Activated CD4-positive, alpha-beta memory T cell treated with anti-CD3 and anti-CD28 coated beads, Interleukin-2, amount 10 ng/mL, durations not matched to agents 7 days and 5 days (primary cell): ENCODE measurements at places on chromosomes 5 and 9.

- DNase-seq: no peak
Measured at GRCh38 chr9:68651280-68651893, 53.7 kb upstream of the PIP5K1B start.

GRCh38 chr5:111853748-111854147 is 96.8 kb upstream of the NREP start:
- no peak for DNase-seq

DNA sequence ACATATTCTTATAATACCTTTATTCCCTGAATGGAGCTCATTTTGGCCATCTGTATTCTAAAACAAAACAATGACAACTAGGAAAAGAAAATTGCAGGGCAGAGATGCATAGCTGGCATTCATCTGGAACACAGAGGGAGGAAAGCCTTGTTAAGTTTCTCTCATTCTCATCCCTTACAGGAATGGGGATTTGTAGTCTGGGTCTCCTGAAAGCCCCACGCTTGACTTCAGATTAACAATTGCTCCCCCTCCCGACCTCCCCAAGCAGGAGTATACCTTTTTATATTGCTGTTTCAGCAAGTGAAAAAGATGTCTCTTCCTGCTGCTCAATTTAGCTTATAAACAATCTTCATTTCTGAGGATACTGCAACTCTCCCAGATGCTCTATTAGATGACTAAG is 812.1 kb downstream of the EFNA5 start:
- DNase-seq: no peak

- DNase-seq: peak; percentile 68
Measured at GRCh38 chr9:92706218-92706940, 36.4 kb upstream of the IPPK start.

DNA sequence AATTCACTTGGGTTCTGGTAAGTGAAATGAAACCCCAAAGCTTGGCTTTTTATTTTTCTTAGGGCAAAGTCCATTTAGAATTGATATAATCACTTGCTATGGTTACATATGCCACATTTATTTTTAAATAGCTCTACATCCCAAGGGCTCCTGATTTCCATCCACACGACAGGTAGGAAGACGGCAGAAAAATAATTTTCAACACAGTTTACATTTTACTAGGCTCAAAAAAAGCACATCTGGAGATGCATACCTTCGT is 95.0 kb upstream of the EFNA5 start:
- no peak for DNase-seq

- no peak for DNase-seq
Measured at GRCh38 chr5:1497795-1498622, 25.8 kb downstream of the LPCAT1 start.

DNA sequence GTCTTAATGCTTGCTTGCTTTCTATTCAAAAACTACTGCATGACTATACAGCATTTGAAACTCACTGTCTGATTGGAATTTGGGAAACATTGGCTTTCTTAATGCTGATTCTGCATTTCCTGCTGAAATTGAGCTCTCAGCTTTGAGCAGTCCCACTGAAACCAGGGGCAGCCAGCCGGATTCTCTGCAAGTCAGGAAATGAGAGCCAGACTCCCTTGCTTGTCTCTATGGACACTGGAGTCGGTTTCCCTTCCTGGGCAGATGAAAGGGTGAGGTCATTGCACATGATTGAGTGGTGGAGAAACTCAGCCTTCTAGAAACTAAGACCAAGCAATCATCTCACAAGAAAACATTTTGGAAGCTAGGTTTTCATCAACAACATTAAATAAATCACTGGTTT is 119.7 kb upstream of the SPATA31C2 start:
- no peak for DNase-seq

GRCh38 chr9:100167176-100167575 is 68.1 kb downstream of the INVS start:
- no peak for DNase-seq

DNA sequence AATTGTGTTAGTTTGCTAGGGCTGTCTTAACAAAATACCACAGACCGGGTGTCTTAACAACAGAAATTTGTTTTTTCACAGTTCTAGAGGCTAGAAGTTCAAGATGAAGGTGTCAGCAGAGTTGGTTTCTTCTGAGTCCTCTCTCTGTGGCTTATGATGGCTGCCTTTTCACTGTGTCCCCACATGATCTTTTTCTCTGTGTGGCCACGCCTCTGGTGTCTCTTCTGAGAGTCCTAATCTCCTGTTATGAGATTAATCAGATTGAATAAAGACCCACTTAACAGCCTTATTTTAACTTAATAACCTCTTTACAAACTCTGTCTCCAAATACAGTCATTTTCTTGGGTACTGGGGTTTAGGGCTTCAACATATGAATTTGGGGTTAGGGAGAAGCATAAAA is 561.1 kb downstream of the NR2F1-AS1 start:
- no peak for DNase-seq

DNA sequence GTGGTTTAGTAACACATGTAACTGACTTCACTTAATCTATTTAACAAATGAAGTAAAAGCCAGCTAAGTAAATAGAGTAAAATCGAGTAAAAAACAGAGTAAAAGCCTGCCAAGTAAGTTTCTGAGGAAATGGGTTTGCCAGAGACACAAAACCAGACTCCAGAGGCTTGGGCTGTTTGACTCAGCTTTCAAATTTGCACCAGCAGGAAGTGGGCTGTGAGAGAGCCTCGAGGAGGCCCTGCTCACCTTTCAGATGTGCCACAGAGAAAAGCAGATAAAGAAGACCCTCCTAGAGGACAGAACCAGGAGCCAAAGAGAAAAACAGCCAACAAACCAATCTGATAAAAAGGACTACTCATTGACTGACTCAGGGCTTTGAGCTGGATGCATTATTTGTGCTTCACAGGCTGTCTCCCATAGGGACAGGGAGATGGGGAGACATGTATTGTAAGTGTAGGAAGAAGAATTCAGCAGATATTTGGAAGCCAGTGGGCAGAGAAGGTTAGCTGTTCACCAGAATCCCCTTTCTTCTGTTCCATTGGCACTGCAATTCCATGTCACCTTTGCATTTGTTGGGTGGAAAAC is 14.4 kb upstream of the AMACR start:
- DNase-seq: peak; percentile 64

- no peak for DNase-seq
Measured at GRCh38 chr5:79834754-79835714, 145.4 kb downstream of the CMYA5 start.

DNA sequence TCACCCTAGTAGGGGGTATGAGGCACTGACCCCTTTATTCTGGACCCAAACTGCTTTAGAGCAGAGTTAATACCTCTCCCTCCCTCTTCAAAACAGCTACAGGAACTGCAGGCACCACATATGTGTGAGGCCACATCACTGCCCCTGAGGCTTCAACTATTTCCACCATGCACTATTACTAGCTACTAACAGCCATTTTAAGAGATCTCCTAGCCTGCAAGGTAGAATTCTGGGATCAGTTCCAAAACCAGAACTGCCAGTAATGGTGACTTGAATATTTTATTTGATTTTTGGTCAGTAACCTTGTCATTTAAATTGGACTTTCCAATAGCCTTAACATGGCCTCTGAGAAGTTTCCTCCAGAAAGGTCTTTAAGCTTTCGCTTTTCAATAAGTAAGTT is 55.3 kb upstream of the FSD1L start:
- DNase-seq: no peak

- no peak for DNase-seq
Measured at GRCh38 chr5:14186059-14186830, 43.1 kb downstream of the TRIO start.

DNA sequence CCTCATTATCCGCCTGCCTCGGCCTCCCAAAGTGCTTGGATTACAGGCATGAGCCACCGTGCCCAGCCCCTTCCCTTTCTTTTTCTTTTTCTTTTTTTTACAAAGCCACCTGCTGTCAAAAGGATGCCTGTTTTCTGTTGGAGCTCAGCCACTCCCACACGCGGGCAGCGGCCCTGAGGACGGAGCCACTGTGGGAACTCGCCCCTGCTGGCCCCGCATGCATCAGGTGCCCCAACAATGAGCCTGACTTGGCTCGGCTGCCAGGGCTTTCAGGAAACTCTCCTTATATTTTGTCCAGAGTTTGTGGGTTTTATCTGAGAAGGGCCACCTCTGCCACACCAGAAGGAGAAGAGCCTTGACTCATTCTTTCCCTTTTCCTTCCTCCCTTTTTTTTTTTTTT is 37.1 kb upstream of the LRRC14B start:
- no peak for DNase-seq

- no peak for DNase-seq
Measured at GRCh38 chr9:38380230-38380871, 12.2 kb upstream of the ALDH1B1 start.

GRCh38 chr5:36447776-36448175 is 146.1 kb upstream of the RANBP3L start:
- DNase-seq: no peak

- no peak for DNase-seq
Measured at GRCh38 chr9:79616013-79616412, 44.2 kb downstream of the TLE4 start.

DNA sequence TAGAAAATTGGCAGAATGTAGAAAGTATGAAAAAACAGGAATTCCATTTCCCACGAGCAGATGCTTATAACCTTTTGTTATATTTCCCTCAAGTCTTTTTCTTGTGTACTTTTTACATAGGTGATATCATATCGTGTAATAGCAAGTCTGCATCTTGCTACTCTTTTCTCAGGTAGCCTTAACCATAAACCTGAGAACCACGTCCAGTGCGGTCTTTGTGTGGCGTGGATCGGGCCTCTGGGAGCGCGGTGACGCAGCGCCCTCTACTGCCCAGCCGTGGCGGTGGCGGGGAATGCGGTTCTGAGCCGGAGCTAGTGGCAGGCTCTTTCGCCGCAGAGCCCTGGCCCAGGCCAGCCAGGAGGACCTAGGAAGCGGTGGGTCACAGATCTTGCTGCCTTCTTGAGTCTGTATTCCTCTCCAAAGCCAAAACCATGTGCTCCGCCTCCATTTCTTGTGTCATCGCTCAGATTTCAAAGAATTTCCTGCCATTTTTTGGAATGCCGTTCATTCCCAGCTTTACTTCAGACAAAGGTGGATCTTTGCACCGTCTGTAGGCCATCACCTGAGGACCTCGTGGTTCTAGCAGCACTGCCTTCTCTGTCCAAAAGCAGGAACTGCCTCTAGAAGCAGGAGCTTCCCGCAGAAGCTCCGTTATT is 71.9 kb downstream of the MVB12B start:
- DNase-seq: peak; percentile 78

GRCh38 chr9:124218438-124218982 is 39.2 kb upstream of the NEK6 start:
- peak; percentile 61 for DNase-seq
